ENCODE measurements at places on chromosomes 11 and 22. TPM values are rescaled to one million over a fixed set of nuclear protein-coding genes. Genes with fewer than 3 reads are reported as not detected.

Gene LBHD1
- polyA plus RNA-seq, result 8.3 TPM

GRCh38 chr11:2797121-2797711 lies 88.4 kb downstream of the CDKN1C start:
- no peak for DNase-seq

DNA sequence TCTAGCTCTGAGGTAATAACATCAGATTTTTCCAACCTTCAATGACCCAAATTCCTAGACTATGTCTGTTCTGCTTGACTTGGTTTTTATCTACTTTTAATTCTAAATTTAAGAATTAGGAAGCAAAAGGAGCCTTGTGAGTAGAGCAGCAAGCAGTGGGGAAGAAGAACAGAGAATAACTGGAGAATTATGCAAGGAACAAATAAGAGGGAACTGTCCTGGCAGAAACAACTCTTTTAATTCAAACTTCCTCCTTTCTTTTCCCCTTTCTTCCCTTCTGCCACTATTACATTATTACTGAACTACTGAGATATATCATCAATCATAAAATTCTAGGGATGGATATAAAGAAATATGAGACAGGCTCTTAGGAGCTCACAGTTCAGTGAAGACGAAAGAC lies 276.1 kb downstream of the SBF2 start:
- no peak for DNase-seq

DNA sequence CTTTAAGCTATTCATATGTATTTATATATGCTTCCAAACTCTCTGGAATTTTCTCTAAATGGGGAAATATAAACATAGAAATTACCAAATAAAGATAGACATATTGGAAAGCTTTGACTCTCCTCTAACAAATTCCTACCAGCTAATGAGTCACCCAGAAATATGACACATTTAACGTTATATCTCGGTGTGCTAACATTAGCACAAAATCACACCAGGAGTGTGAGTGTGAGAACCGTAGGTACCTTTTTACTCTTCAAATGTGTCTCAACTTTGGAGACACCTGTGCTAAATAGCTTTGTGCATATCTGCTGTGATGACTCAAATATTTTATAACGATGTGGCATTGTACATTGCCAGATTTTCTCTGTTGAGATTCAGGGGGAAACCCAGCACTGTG lies 714.4 kb downstream of the METTL15 start:
- no peak for DNase-seq

- no peak for DNase-seq
These were observed 43.6 kb upstream of the DDX6 start for GRCh38 chr11:118834427-118835028.

Gene OR10D3
- polyA plus RNA-seq, result not detected

GRCh38 chr11:32858731-32859130 lies 29.0 kb downstream of the PRRG4 start:
- DNase-seq, result peak; percentile 17

DNA sequence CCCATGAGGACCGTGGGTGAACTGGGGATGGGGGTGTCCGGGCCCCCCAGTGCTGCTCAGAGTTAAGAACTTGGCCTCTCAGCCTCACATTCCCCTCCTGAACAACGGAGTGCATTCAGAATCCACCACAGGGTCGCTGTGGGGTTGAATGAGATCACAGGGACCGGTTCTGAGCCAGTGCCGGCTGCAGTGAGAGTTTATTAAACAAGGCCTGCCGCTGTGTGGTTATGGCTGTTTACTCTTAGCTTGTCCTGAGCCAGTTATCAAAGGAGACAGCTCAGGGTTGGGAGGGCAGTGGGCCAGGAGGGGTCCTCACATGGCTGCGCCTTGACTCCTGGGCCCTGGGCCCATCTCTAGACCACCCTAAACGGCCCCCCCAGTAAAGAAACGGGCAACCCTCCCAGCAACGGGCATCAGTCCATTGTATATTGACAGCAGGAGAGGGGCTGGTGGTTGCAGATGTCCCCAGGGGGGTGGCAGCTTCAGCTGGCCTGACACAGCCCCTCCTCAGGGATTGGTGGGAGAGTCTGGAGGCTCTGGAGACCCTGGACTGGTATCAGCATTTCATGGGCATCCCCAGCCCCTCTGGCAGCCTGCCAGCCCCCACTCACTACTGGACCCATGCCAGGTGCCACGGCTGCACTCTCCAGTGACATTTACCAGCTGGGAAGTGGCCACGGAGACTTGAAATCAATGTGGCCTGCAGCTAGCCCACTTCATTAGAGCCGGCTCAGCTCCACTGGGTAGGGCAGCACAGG lies 15.1 kb upstream of the CABP7 start:
- peak; percentile 43 for DNase-seq

DNA sequence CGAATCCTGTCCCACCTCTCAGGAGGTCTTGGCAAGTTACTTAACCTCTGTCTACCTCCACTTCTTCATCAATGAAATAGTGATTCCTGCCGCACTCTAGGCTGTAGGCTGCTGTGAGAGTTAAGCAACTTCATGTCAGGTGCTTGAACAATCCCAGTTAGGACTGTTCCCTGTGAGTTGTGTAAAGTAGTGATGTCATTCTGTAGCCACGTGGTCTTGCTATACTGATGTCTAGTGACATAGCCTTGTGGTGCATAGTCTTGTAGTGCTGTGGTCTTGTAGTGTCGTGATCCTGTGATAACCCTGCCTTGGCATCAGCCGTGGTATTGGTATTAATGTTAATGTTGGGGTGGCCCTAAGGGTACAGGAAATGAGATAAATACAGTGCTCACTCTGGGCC lies 30.3 kb upstream of the PRR5 start:
- no peak for DNase-seq

Data from A549 (cell line).